Tibial nerve (tissue), 4 donors: ENCODE measurements at places on chromosomes 2 and 18. TPM values are rescaled to one million over a fixed set of nuclear protein-coding genes. Genes with fewer than 3 reads are reported as not detected.

RNF125 gene
- 7.3 TPM for total RNA-seq

CCNYL1 gene
- total RNA-seq = 15.3 TPM

DNA sequence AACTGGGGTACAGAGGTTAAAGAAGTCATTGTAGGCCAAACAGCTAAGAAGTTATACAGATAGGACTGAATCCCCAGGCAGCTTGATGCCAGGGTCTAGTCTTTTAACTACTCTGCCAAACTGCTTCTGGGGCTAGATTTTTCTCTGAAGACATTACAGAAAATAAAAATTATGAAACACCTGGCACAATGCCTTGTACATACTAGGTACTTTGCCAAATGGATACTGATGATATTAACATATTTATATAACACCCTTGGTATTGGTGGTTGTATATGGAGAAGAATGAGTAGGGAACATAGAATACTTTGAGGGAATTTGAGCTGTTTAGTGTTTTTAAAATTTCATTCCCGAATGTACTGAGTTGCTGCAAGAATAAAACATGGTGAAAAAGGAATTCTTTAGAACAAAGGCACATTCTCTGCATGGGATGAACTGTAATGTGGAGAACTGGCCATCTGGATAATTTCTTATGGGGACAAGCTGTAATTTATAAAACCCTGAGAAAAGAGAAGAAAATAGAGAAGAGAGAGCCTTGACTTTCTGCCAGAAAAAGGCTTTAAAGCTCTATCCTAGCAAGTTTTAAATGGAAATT lies 210.9 kb upstream of the TMEM200C start:
- no peak for DNase-seq

- DNase-seq = no peak
These were observed 12.7 kb upstream of the DUSP2 start for GRCh38 chr2:96157649-96158553.

CYS1 gene
- 17.5 TPM for total RNA-seq

UCN gene
- 24.0 TPM for total RNA-seq

SP140 gene
- 1.1 TPM for total RNA-seq

DNA sequence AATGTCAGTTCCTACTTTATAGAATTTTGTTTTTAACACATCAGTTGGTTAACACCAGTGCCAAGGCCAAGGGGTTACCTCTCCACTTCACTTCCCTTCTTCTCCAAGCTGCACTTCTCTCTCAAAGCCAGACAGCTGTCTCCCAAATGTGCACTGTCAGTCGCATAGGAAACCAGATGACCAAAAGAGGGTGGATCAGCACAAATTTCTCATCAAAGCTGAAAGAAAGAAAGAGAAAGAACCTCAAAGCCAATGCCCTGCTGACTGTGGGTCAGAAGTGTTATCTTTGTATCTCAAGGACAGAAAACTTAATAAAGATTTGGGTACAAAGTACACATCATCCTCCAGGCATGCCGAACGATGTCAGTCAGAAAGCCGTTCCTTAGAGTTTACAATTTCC lies 32.2 kb downstream of the SPATS2L start:
- DNase-seq = no peak
